ENCODE measurements at places on chromosomes 1 and 21.

DNA sequence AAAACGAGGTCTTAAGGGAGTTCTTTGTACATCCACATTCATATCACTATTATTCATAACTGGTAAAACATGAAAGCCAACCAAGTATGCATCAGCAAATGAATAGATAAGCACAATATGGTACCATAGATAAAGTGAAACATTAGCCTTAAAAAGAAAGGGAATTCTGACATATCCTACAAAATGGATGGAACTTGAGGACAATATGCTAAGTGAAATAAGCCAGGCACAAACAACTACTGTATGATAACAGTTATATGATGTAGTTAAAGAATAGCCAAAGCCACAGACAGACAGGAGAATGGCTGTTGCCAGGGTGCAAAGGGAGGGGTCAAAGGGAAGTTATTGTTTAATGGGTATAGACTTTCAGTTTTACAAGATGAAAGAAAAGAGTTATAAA is 148.9 kb downstream of the EIF4G3 start:
- DNase-seq, result no peak

DNA sequence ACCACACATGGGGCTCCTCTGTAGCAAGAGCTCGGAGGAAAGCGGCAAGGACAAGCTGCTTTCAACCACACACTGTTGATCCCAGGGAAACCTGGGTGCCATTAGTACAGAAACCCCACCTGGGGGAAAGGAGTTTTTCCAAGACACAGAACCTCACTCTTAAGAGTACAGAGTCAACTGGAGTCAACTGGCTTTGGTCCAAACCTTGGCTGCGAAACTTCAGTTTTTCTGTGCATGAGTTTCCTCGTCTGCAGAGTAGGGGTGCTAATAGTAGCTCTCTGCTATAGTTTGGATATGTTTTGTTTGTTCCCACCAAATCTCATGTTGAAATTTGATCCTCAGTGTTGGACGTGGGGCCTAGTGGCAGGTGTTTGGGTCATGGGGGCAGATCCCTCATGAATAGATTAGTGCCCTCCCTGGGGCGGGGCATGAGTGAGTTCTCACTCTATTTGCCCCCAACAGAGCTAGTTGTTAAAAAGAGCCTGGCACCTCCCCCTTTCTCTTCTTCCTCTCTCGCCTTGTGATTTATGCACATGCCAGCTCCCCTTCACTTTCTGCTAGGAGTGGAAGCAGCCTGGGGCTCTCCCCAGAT is 161.1 kb downstream of the PIGK start:
- DNase-seq, result no peak

- no peak for DNase-seq
Measured at GRCh38 chr1:238648296-238648695, 738.1 kb upstream of the CHRM3 start.

DNA sequence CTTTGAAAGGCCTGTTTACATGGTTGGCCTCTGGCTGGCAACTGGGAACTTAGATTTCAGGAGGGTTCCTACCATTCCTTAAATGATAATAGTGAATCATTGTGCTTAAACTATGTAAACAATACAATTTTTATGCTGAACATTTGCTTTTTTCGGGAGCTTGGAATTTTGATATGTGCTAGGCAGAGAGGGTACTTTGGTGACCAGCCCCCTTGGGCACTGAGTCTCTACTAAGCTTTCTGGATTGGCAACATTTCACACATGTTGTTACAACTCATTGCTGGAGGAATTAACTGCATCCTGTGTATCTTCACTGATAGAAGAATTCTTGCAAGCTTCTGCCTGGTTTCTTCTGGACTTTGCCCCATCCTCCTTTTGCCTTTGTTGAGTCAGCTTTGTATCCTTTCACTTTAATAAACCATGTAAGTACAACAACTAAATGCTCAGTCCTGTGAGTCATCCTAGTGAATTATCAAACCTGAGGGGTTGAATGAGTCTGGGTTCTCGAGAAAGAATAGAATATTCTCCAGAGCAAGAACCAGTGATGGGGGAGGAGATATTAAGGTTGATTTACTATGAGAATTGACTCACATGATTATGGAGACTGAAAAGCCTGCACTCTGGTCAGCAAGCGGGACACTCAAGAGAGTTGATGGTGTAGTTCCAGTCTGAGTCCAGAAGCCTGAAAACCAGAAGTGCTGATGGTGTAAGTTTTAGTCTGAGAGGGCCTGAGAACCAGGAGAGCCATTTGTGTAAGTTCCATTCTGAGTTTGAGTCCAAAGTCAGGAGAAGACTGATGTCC is 3.1 kb upstream of the SLC16A4 start:
- DNase-seq, result no peak

- no peak for DNase-seq
Measured at GRCh38 chr1:199010492-199010891, 371.7 kb downstream of the PTPRC start.

DNA sequence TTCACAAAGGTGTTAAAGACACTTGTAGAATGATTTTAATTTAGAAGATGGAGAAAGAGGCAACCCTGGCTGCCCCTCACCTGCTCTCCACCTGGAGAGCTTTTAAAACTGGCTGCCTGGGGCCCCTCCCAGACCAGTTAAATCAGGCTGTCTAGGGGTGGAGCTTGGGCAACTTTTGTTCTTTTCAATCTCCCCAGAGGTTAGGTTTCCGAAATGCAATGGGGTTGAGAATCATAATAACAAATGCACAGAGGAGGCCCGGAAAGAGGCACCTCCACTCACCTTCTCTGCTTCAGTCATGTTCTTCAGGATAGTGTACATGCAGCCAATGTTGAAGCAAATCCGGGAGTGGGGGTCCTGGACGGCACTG is 400 bp downstream of the NCF2 start:
- no peak for DNase-seq

- no peak for DNase-seq
Measured at GRCh38 chr1:47701741-47702515, 264.1 kb downstream of the FOXD2 start.
